Right renal pelvis (tissue), 4 donors: ENCODE measurements at places on chromosomes 6 and 20.
A peak's percentile ranks its signal among the peaks of the same experiment; 100 is the strongest.

- no peak for DNase-seq
Observed at GRCh38 chr6:131001945-131002660, 60.9 kb downstream of the EPB41L2 start.

DNA sequence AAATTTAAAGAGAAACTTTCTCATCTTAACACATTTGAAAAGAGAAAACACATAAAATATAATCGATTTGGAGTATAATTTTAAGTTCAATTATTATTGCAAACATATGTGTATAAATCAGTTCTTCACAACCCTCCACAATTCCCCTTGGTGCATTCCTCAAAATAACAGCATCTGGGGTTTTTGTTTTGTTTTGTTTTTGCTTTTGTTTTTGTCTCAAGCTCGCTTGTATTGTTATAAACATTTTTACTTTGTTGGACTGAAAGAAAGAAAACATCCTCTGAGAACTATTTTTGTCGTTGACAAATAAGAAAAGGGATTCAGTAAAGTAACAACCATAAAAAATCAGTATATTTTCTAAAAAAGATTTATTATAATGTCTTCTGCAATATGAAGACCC lies 60.2 kb upstream of the HIVEP1 start:
- DNase-seq: no peak

DNA sequence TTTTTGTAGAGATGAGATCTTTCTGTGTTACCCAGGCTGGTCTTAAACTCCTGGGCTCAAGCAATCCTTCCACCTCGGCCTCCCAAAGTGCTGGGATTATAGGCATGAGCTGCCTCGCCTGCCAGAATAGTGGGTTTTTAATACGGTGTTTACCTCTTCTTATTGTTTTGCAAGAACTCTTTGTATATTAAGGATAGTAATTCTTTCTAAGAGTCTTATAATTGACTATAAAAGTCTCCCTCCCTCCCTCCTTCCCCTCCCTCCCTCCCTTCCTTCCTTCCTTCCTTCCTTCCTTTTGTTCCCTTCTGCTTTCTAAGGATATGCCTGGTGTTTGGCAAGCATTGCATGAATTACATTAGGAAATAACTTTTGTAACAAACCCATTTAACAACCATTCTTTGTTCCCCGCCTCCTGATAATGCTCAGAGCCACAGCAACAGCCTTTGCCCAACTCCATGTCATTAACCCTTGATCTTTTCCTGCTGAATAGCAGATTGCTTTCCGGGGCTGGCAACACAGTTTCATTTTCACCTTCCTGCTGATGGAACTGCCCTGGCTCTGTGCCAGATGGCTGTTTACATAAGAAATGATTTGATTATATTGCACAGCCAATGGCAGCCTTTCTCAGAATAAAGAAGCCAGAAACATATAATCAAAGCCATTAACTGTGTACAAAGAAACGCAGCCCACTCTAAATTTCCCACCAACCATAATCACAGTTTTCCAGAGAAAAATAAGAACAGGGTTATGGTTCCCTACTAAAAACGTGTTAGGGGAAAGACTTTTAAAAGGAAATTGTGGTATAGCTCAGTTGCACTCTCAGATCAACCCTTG lies 143.7 kb upstream of the PTPN1 start:
- peak; percentile 47 for DNase-seq

DNA sequence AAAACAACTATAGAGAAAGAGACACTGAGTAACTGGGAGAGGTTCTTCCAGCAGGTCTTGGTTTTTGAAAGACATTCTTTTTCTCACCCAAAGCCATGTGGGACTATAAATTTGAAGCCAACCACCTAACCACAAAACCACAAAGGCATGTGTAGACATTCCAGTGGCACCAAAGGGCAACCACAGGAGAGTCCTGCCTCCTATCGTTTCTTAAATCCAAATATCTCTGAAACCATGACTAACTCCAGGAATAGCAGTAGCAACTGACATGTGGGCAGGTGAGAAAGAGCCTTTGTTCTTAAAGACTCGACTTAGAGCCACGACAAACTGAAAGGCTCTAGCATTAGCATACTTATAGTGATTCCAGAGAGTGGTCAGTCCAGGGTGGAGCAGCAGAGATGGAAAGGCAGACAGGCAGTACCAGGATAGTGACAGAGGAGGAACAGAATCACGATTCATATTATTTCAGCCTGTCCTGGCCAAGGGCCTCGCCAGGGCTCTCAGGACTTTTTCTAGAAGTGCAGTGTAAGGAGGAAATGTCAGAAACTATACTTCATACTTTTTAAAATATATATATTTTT lies 9.4 kb upstream of the COL9A1 start:
- DNase-seq: no peak

DNA sequence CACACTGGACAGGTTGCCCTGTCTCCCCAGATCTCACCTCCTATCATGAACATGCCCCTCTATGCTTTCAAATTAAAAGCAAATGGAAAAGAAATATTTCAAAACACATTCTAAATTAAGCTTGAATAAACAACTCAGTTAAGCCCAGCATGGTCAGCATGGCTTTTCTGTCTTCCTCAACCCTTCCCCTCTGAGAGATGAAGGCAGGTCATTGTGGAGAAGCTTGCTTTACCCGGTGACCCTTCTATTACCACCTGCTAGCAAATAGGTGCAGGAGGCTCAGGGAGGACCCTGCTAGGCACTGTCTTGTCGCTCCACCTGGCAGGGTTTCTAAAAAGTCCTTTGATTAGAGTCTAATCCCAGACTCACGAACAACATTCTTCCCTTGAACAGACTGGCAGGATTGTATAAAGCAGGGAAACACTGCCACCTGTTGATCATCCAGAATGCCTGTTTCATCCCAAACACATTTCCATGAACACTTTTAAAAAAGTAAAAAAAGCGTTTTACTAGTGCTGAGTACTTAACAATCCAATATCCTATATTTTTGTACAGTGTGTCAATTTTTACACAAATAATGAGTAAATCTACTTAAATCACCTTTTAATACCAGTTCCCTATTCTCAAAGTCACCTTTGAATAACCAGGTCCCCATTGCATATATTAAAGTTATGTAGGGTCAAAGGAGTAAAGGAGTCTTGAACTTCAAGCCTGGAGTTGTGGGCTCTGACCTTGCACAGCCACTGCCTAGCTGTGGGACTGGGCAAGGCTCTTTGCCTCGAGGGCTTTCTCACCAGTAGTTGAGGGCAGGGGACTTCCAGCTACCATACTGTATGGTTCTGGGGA lies 75.5 kb downstream of the GPR6 start:
- DNase-seq: no peak

- no peak for DNase-seq
Observed at GRCh38 chr6:83231146-83231545, 38.0 kb downstream of the RWDD2A start.

DNA sequence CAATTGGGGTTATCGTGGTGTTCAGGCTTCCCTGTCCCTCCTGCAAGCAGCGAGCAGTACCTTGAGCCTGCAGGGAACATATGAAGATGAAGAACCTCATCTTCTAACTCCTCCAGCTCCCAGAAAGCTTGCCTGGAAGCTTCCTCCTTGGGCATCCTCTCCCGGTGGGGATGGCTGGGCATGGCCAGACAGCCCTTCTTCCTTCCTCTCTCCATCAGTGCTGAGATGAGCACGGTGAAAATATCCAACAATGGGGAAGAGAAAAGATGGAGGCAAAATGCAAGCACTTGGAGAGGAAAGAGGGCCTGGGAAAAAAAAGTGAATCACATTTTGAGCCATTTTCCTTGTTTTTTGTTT lies 107.7 kb upstream of the FOXA2 start:
- no peak for DNase-seq

GRCh38 chr6:91149956-91150705 lies 563.3 kb upstream of the MAP3K7 start:
- no peak for DNase-seq

DNA sequence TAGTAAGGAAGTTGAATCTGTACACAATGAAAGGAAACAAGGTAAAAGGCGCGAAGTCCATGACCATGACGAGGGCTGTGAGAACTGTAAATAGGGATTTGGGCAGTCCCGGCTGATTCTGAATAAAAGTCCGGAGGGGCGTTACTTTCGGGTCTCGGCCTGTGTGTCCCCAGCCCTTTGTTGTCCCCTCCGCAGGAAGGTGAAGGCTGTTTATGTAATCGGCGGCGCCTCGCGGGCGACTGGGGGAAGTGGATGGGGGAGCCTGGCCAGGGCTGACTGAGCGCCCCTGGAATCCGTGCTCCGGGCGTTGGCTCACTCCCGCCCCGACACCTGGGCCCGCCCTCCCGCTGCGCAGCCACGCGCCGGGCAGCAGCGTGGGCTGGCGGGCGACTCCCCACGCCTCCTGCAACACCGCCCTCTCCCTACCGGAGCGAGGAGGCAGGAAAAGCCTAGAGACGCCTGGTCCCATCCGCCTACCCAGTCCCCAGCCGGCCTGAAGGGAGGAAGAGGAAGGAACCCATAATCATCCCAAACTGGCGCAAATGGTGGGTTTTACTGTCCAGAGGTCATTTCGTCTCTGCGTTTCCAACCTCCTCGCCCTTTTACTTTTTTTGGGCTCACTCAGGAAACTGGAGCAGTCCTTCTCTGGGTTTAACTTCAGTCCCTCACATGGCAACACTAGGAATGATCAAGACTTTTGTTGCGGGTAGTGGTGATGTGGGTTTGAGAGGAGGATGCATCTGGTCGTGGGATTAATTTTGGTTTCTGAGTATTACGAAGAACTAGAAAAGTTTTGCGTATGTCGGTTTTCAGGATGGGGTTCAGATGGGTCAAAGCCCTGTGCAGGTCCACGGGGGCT lies 12.1 kb downstream of the TRIM31 start:
- no peak for DNase-seq

DNA sequence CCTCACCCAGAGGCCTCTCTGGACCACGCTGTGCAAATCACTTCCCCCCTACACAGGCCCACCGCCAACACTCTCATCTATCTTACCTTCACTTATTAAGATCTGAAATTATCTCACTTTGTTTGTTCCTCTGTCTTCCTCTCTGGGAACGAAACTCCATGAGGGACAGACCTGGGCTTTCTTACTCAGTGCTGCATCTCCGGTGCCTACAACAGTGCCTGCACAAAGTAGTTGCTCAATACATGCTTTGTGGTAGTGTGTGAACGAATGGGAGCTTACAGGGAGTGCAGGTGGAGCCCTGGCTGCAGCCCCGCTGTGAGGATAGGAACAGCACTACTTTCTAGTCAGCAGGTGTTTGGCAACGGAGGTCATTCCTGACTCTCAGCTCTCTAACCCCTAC lies 5.3 kb downstream of the CASS4 start:
- DNase-seq: no peak

DNA sequence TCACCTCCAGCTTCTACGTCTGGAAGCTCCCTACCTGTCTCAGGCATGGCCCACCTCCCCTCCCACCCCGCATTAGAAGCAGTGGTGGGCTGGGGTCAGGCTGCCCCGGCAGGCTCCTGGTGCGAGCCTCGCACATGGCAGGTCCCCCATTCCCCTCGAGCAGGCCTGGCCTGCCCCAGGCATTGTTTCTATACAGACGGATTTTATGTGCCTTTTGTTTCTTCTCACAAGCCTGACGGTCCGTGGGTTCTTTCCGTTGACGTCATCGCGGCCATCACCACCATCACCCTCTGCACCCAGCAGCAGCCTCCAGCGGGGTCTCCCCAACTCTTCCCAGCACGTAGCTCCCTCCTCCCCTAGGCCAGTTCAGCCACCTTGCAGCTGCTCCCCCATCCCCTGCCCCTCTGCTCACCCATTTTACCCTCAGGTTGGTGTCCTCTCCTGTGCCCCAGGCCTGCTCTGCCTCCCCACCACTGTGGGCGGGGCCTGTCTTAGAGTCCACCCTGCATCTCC lies 4.6 kb downstream of the CST7 start:
- DNase-seq: no peak

DNA sequence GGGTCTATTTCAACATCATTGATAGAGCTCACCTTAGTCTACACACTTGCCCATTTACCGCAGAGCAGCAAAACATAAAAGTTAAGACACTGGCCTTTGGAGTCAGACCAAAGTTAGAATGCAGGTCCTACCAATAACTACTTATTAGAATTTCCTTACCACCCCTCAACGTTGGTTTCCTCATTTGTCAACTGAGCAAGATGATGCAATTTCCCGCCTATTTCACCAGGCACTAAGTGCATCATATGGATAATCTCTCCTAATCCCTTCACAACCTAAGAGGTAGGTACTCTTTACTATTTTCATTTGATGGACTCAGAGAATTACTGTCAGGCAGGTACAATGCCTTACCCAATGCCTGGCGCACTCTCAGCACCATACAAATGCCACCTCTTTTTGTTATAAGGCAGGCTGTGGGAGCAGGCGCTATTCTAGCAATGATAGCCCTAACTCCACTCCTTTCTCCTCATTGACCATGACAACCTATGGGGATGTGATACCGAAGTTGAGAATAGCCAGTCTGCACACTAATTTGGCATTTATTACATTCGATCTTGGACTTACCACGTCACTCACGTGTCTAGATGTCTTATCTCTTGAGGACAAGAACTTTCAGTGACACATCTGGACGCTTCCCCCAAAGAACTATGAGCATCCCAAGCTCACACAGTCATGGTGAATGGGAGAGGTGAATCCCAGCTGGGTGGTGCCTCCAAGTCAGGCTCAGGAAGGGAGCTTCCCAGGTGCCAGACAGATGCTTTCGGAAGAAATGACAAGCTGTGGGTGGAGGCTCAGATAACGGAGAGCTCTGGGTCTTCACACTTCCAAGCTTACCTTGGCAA lies 128.1 kb upstream of the STMND1 start:
- DNase-seq: no peak

GRCh38 chr20:59127839-59128238 lies 35.8 kb upstream of the ZNF831 start:
- no peak for DNase-seq
